ENCODE measurements at places on chromosomes 6 and 20.

DNA sequence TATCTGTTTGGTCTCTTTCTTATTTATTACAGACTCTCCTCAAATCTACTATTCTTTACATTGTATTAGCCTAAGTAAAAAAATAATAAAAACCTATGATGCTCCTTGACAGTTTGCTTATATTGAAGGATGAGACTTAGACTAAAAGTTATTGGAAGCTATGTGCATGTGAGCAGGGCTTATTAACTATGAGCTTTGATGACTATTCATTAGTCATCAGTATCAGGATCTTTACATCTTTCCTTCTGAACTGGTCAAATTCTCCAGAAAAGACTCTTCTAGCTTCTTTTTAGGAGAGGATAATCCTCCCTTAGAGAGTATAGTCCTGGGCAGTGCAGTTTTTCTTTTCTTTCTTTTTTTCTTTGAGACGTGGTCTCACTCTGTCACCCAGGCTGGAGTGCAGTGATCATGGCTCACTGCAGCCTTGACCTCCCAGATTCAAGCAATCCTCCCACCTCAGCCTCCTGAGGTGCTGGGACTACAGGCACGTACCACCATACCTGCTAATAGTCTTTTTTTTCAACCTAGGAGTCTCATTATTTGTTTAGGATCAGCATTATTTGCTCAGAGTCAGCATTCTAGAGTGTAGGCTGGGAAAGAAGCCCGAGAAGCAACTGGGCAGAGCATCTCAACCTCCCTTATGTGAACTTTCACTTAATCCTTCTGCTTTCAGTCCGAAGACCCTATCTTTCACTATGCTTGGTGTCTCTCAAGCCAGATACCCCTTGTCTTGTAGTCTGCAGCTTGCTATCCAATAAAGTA, 37.1 kb upstream of the YWHAB start:
- no peak for DNase-seq

- DNase-seq, result no peak
Observed at GRCh38 chr6:119517428-119517827, 167.9 kb upstream of the MAN1A1 start.

GRCh38 chr20:35446356-35447078, 8.5 kb upstream of the GDF5 start:
- DNase-seq, result no peak

GRCh38 chr20:50734730-50735679, 3.6 kb downstream of the PARD6B start:
- no peak for DNase-seq

- DNase-seq, result peak; percentile 15
Observed at GRCh38 chr6:167150941-167151549, 6.7 kb downstream of the GPR31 start.

GRCh38 chr20:10430704-10431103, 3.3 kb downstream of the MKKS start:
- DNase-seq, result no peak

GRCh38 chr6:89729818-89730217, 89.8 kb downstream of the MDN1 start:
- no peak for DNase-seq

DNA sequence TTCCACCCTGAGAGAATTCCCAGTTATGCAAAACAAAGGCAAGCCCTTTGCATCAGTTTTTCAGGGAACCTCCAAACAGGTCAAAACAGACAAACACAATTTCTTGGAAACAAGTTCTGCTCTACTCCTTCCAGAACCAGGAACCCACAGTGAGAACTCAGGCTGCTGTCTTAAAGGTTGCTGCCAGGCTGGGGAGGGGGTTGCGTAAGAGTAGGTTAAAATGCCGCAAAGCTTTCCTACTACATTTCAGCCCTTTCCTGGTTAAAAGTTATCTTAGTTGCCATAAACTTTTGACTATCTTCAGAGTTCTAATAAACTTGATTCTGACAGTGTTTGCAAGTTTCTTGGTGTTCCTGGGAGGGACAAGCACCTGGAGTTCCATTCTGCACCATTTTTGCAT, 33.8 kb downstream of the KPNA5 start:
- no peak for DNase-seq

- DNase-seq, result no peak
Observed at GRCh38 chr6:127748290-127748689, 152.6 kb downstream of the THEMIS start.

DNA sequence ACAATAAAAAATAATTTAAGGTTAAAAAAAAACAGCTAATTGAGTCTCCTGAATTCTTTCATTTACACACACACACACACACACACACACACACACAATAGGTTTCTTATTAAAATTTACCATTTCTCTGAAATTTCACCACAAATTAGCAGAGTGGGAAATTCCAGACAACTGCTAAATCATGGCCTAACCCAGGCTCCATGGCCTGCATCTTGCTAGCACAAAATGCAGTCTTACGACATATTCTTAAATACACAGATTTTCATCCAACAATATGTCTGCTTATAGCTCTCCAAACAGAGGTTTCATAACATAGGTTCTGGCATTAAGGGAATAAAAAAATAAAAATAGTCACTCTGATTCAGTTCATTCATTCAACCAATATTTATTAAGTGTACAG, 46.9 kb downstream of the SOD2 start:
- no peak for DNase-seq

GRCh38 chr20:53713328-53714056, 119.9 kb upstream of the ZNF217 start:
- DNase-seq, result no peak

GRCh38 chr6:19052219-19052618, 665.1 kb downstream of the RNF144B start:
- DNase-seq, result no peak

DNA sequence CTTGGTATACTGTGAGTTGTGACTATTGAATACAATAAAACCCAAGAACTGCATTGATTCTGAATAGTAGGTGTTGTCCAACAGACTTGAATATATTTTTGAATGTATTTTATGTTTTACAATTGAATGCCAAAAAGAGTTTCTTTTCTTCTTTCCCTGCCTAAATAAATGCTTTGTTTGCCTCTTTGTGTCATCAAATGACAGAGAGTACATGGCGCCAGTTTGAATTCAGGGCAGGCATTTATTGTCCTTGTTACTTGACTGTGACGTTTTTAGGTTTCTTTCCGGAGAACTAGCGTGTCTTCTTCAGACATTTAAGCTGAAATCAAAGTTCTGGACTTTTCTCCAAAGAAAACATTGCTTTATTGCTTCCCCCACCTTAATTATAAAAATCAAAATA, 16.6 kb downstream of the KIF3B start:
- no peak for DNase-seq

DNA sequence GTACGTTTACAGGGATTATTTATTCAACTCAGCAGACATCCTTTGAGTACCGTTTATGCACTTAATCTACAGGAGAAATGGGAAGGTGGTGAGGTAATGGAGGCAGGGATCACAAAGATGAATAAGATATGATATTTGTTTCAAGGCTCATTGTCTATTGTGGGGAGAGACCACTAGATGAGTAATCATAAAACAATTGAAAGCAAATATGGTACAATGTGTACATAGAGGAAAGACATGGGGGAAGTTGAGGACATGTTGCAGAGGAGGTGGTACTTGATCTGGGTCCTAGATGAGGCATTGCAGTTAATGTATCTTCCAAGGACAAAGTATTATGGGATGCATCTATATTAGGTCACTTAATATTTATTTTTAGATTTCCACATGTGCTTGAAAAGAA, 13.7 kb upstream of the CDC5L start:
- DNase-seq, result no peak

GRCh38 chr20:45392733-45393132, 14.6 kb upstream of the TP53TG5 start:
- DNase-seq, result no peak

DNA sequence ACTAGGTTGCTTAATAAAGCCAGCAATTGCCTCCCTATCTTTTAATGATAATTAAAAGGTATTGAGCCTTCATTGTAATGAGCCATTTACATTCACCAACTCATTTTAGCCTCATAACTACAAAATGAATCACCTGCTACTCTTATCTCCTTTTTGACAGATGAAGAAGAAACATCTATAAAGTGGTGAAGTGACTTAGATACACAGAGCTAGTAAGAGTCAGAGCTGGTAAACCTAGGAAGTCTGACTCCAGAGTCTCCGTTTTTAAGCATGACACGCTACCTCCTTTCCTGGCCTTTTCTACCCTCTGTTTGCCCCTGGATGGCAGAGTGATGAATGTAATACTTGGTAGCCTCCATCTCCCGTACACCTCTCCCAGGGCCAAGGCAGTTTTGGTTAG, 93.5 kb downstream of the SPTLC3 start:
- DNase-seq, result no peak

DNA sequence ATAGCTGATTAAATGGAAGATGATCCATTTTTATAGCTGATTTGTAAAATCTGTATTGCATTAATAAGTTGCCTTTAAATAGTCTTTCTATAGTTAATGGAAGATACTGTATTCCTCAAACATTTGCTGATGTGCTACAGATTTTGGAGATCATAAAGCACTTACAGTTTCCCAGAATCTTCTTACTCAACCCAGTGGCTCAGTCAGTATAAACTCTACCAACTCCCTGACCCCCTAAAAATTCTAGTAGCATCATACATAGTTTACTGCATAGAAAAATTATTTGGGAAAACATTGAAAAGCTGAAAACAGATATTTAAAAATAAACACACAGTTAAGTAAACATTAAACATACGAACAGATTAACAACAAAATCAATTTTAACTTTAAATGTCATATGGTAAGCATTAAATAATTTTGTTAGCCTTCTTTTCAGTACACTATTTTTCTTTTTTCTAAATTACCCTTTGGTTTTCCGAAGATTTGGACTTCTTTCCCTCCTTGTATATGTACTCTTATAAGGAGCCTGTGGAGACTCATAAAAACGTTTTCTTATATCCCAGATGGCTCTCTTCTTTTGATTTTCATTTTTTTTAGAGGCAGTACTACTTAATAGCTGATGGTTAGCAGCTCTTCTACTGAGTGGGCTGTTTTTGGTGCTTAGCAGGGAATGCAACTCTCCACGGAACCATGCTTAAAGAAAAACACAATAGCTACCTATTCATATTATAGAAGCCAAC, 62.7 kb upstream of the BMP5 start:
- DNase-seq, result no peak

DNA sequence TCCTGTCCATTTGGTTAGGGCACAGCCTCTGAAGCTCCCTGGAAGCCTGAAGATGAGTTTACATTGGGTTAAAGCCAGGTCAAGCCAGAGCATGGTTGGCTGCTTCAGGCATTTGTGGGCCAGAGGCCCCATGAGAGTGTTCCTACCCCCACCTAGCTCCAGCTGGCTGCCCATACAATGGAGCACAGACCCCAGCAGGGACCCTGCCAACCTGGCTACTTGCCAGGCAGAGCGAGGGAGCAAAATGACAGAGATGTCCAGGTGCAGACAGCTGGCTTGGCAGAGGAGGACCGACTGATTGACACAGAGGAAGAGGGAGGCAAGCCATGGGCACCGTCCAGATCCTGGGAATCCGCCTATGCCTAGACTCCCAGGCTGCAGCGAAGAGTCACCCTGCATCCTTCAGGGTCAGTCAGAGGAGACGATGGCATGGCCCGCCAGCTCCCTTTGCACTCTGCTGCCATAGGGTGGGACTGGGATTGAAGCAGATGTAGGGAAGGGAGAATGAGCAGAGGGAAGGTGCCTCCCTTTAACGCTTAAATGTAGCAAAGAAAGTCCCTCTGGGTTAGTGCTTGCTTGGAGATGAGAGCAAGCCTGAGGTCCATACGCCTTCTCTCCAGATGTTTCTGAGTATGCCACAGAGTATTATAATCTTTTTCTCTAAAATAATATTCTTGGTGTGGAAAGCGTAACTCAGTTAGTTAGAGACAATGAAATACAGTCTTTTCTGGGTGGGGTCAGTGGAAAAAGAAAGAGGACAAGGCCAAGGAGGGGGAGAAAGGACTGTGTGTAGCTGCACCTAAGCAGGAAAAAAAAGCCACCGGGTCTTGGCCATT, 77.6 kb upstream of the FYN start:
- no peak for DNase-seq

- peak; percentile 60 for DNase-seq
Observed at GRCh38 chr6:38057994-38058393, 238.5 kb downstream of the ZFAND3 start.

DNA sequence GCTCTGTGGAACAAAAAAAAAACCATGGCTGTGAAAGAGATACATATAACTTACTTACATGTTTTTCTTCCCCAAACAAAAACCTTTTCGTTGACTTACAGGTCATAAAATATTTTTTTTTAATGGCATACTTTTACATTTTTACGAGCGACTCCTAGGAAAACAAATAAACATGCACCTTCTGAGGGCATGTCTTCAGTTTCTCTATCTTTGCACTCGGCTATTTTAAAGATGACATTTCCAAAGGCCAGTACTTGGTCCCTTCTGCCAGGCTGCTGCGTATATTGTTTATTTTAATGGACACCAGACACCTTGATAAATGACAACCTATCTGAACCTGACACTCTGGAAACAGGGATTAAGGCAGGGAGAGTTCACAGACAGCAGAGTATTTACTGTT, 49.4 kb downstream of the PIGU start:
- no peak for DNase-seq

DNA sequence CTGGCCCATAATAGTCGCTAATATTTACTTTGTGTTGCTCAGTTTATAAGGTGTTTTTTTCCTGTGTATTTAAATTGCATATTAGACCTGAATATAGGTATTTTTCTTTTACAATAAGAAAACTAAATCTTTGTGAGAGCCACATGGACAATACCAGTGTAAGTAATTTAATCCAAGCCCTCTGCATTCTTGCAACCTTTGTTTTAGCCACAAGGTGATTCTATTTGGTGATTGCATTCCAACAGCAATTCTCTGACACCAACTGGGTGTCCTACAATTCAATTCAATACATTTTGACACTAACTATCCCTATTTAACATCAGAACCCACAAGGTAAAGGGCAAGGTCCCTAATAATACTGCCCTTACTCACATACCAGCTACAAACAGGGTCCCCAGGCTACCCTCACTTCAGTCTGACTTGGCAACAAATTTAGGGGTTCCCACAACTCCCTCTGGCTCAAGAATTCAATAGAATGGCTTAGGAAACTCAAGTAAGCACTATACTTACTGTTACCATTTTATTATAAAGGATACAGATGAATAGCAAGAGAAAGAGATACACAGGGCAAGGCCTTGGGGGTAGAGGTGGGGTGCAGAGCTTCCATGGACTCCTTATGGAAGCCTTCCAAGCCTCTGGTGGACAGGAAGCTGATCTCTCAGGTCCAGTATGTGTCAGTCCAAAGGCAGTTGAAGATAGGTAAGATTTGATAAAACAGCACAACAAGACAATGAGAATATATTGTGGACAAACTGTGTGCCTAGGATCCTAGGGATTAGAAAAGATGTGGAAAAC, 169.3 kb downstream of the CD83 start:
- no peak for DNase-seq

Data from stimulated activated CD4-positive, alpha-beta T cell treated with anti-CD3 and anti-CD28 coated beads, TNF-alpha, amount 100 ng/mL, for 48 hours (primary cell).